A673 (cell line): ENCODE measurements at places on chromosomes 13 and 19.

GRCh38 chr19:37217480-37217774, 587 bp upstream of the ZNF383 start:
- DNase-seq: no peak

- no peak for DNase-seq
Observed at GRCh38 chr19:46616631-46617322, 8.1 kb downstream of the PTGIR start.

DNA sequence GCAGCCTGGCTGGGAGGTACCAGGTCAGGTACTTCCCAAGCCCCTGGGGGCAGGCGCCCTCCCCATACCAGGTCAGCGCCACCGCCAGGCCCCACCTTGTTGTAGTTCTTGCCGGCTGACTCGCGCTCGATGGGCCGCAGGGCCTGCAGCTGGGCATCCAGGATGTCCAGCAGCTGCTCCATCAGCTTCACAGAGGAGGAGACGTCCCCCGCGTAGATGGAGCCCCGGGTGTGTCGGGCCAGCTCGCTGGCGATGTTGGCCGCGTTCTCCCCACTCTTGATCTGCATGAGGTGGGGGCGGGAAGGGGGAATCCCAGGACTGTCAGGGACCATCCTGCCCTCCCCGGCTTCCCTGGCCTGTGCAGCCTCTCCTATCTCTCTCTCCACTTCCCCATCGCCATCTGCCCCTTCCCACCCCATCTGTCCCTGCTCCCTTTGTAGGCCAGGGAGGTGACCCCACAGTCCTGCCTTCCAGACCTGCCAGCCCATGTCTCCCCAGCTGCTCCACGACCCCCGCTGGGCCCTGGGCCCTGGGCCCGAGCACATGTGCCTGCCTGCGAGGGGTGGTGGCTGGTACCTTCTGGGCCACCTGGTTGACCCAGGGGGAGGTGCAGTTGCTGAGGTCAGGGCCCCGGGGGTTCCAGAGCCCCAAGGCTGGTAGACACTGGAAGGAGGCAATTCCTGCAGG, 23.8 kb upstream of the ASF1B start:
- no peak for DNase-seq

DNA sequence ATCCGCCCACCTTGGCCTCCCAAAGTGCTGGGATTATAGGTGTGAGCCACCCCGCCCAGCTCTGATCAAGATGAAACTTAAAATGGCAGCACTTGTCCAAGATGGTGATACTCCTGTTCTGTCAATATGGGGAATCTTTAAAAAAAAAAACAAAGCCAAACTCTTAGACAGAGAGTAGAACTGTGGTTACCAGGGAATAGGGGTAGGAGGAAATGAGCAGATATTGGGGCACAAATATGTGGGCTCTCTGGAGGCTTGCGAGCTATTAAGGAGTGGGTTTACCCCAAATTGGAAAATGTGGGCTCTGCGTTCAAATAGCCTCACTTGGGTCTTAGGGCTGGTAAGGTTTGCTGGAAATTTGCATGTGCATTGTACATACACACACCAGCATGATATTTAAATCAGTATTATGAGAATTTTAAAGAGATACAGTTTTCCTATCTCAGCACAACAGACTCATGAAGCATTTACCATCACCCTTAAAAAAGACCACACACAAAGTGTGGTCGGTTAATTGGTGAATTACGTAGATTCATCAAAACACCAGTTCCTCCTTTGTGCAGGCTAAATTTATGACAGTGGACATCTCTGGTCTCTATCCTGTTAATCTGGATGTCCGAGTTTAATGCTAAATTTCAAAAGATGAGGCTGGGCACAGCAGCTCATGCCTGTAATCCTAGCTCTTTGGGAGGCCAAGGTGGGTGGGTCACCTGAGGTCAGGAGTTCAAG, 11.3 kb downstream of the CD70 start:
- DNase-seq: no peak

DNA sequence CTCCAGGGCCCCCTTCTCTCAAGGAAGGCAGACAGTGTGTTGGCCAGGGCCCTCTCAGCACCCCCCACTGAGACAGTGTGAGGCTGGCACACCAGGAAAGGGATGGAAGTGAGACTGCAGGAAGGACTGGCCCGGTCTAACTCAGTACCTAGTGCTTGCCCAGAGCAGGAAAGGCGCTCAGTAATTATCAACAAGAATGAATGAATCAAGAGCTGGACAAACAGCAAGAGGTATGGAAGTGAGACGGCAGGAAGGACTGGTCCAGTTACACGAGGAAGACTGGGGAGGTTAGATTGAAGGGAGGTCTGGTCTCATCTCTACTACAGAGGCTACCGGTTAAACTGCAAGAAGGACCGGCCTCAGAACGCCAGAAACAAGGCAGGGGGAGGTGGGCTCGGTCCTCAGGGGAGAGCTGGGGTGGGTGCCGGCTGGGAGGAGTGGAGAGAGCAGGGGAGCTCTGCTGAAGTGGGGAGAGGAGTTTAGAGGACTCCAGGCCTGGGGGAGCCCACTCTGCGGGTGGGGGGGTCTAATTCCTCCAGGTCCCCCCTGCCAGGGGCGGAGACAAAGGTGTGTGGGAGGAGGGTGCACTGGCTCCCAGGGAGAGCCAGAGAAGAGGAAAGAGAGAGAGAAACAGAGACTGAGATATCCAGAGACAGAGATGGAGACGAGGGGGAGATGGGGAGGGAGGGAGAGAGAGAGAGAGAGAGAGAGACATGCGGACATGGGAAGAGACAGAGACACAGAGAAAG, 1.1 kb downstream of the SLC8A2 start:
- no peak for DNase-seq

DNA sequence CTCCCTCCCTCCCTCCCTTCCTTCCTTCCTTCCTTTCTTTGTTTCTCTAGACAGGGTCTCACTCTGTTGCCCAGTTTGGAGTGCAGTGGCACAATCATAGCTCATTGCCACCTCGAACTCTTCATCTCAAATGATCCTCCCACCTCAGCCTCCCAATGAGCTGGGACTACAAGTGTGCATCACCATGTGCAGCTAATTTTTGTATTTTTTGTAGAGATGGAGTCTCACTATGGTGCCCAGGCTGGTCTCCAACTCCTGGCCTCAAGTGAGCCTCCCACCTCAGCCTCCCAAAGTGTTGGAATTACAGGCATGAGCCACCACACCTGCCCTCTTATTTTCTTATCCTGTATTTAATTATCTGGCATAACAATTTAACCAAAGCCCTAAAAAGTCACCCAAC, 4.4 kb downstream of the UPK1A start:
- no peak for DNase-seq

DNA sequence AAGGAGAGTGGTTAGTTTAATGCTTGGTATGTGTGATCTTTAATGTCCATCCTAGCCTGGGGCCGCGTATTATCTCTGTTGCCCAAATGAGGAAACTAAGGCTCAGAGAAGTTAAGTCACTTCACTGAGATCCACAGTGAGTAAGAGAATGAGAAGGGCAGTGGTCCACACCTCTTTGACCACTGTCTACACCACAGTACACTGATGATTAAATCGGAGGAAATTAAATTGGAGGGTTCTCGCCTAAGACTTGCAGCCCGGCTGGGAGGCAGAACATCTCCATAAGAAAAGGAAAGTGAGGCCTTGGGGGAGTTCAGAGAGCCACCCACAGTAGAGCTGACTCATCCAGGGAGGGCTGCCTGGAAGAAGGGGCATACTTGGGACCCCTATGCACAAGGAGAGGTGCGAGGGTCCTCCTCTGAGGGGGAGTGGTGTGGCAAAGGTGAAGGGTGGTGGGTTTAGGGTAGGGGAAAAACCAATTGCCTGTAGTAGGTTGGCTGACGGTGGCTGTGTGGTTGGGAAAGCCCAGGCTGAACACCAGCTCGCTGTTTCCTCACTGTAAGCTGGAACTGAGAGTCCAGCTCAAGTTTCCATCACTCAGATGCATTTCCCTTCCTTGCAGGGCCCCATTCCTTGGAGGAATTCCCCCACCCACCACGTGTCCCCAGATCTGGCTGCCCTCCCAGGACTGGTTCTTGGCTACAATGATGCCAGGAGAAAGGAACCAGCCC, 15.0 kb upstream of the DHRS12 start:
- no peak for DNase-seq

- no peak for DNase-seq
Observed at GRCh38 chr19:37348060-37348459, 22.8 kb upstream of the ZNF527 start.

GRCh38 chr19:18496167-18496979, 25.5 kb downstream of the ELL start:
- DNase-seq: peak; percentile 26

GRCh38 chr13:54016542-54016941, 987.9 kb downstream of the OLFM4 start:
- no peak for DNase-seq

- no peak for DNase-seq
Observed at GRCh38 chr19:1613146-1613545, 7.9 kb upstream of the UQCR11 start.

- no peak for DNase-seq
Observed at GRCh38 chr19:45468803-45469131, 971 bp downstream of the FOSB start.

- DNase-seq: no peak
Observed at GRCh38 chr13:50200569-50200968, 185.3 kb downstream of the KCNRG start.

DNA sequence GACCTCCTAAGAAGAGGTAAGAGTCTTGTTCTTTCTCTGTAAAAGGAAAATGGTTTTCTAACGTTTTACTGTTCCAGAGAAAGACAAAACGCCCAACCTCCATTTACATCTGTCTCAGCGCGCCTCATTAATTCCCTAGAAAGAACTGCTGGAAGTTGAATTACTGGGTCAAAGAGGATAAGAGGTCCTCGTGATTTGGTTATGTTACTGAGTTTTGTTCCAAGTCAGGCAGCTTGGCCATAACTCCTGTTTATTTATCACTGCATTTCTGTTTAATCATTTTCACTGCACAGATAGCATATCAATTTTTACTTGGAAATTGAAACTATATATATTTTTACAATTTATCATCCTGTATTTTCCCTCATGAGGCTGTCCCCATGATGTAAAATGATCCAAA, 112.9 kb upstream of the PEG3 start:
- no peak for DNase-seq

DNA sequence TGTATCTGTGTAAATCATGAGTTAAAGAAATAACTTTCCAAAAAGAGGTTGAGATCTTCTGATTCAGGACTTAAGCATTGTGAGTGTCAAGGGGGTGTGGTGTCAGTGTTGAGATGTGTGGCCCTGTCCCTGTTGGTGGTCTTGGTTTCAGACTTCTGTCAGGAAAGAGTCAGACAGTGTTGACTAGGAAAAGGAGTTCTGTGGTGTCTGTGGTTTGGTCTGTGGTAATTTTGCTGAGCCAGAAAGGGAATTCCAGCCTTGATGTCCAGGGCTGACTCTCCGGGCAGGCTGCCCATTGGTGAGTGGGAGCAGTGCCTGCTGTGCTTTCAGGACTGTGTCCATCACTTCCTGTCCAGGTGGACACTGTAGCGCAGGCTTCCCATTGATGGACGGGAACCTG, 39.8 kb upstream of the IGFL4 start:
- no peak for DNase-seq

GRCh38 chr13:48094404-48094780, 512 bp downstream of the MED4 start:
- DNase-seq: peak; percentile 15

- peak; percentile 52 for DNase-seq
Observed at GRCh38 chr19:54325194-54325621, 12.2 kb upstream of the LILRA5 start.

DNA sequence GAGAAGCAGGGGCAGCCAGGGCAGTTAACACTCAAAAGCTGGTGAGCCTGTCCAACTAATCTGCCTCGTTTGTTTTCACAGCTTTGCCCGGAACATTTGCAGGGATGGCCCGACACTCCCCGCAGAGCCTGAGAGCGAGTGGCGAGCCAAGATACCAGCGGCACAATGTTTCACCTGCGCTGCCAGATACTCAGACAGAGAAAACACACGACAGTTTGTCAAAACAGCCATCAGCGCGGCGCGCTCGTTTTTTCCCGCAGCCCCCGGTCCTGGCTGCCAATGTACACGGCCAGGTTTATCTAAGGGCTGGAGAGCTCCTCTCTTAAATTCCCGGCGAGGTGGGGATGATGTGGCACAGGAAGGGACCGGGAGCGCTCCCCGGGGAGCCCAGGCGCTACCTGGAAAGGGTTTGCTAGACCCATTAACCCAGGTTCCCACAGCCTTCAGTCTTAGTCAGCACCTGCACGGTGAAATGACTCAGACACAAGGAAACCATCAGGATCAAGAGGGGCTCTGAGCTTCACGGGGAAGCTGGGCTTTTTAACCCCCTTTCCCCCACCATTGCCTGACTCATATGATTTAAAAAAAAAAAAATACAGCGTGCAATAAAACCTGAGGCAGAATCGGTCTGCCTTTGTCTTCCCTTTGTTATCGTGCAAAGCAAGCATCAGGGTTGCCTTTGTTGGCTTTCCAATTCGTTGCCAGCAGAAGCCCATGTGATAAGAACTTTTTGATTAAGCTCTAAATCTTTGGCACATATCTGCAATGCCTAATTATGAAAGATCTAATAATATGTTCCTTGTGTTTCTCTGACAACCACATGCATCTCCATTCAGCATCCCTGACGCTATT, 186.2 kb downstream of the EFNB2 start:
- no peak for DNase-seq

- no peak for DNase-seq
Observed at GRCh38 chr13:25946321-25946720, 105.5 kb downstream of the SHISA2 start.
